Activated CD8-positive, alpha-beta T cell treated with anti-CD3 and anti-CD28 coated beads for 36 hours (primary cell): ENCODE measurements at places on chromosomes 7 and 10.

DNA sequence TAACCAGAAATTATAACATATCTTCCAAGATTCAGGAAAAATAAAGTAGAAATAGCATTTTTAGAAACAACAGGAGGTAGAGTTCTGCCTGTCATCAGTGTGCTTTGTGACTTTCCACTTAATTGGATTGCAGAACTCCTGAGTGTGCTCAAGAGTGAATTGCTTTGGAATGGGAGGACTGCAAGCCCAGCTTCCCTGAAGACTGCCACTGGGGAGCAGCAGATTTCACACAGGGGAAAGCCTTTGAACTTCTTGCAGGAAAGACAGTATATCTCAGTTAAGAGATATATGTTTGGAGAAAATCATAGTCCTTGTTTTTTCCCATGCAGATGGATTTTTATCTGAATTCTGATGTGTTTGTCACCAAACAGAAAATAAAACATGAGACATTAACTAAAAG lies 124.5 kb downstream of the TMEM168 start:
- H3K4me3 ChIP-seq: no peak overlapping the region
- H3K4me1 ChIP-seq: no peaks in the 10 kb centered on the region
- H3K36me3 ChIP-seq: no peaks in the 10 kb centered on the region
- DNase-seq: no peak

GRCh38 chr7:154364170-154364569 lies 312.0 kb downstream of the DPP6 start:
- no peaks in the 10 kb centered on the region for H3K36me3 ChIP-seq
- H3K27me3 ChIP-seq: no peaks in the 10 kb centered on the region
- no peaks in the 10 kb centered on the region for H3K4me1 ChIP-seq
- H3K27ac ChIP-seq: no peak overlapping the region

- H3K4me1 ChIP-seq: no peaks in the 10 kb centered on the region
- DNase-seq: no peak
- H3K27me3 ChIP-seq: no peaks in the 10 kb centered on the region
- no peaks in the 10 kb centered on the region for H3K36me3 ChIP-seq
Measured at GRCh38 chr10:55641601-55642000, 719.5 kb downstream of the ZWINT start.

- H3K4me3 ChIP-seq: no peak overlapping the region
- DNase-seq: no peak
- H3K4me1 ChIP-seq: no peaks in the 10 kb centered on the region
- no peaks in the 10 kb centered on the region for H3K36me3 ChIP-seq
Measured at GRCh38 chr10:2019281-2019680, 282.0 kb upstream of the ADARB2 start.

- no peak overlapping the region for H3K4me3 ChIP-seq
- no peak overlapping the region for H3K27ac ChIP-seq
- no peaks in the 10 kb centered on the region for H3K4me1 ChIP-seq
- no peak for DNase-seq
- H3K36me3 ChIP-seq: no peaks in the 10 kb centered on the region
Measured at GRCh38 chr10:1316121-1316808, 260.1 kb downstream of the WDR37 start.

- H3K36me3 ChIP-seq: no peaks in the 10 kb centered on the region
- no peaks in the 10 kb centered on the region for H3K27me3 ChIP-seq
- peak overlapping the region; percentile 26 for H3K27ac ChIP-seq
- peak; percentile 92 for DNase-seq
Measured at GRCh38 chr10:67788028-67788886, 49.7 kb downstream of the DNAJC12 start.

GRCh38 chr7:157224627-157225026 lies 85.9 kb downstream of the UBE3C start:
- H3K27ac ChIP-seq: no peak overlapping the region
- no peak for DNase-seq
- H3K27me3 ChIP-seq: no peaks in the 10 kb centered on the region
- H3K4me1 ChIP-seq: no peaks in the 10 kb centered on the region

- no peak for DNase-seq
- no peak overlapping the region for H3K27ac ChIP-seq
- H3K36me3 ChIP-seq: no peaks in the 10 kb centered on the region
- peaks cover 11% of the 10 kb centered on the region for H3K4me1 ChIP-seq
- H3K27me3 ChIP-seq: peaks cover 9% of the 10 kb centered on the region
Measured at GRCh38 chr10:73937333-73938043, 26.6 kb downstream of the PLAU start.

- H3K4me1 ChIP-seq: no peaks in the 10 kb centered on the region
- DNase-seq: no peak
- H3K36me3 ChIP-seq: no peaks in the 10 kb centered on the region
- no peak overlapping the region for H3K27ac ChIP-seq
- H3K27me3 ChIP-seq: no peaks in the 10 kb centered on the region
- H3K4me3 ChIP-seq: no peak overlapping the region
Measured at GRCh38 chr7:106957766-106958165, 86.7 kb upstream of the PRKAR2B start.

DNA sequence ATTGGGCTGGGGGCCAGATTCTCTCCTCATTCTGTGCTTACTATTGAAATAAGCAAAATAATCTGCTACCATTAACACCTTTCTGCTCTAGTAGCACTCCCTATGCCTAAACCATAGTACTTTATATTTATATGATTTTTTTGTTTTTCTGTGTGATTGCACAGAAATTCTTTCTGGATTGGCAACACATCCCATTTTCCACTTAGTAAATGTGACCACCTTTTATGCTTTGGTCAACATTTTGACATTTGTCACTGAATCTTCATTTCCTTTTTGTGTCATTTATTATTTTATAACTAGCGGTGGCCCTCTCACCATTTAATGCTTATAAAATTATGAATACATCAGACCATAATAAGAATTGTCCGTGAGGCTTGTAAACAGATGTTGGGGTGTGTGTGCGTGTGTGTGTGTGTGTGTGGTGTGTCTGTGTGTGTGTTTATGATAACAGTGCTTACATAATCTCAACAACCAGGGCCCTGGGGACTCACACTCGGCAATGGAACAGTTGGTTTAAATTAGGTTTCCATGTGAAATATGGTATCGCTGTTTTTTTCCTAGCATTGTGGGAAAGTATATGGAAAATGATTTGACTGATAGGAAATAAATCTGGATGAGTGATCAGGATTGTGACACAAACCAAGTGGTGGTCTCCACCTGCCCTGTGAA lies 138.9 kb downstream of the NOC3L start:
- H3K36me3 ChIP-seq: no peaks in the 10 kb centered on the region
- no peaks in the 10 kb centered on the region for H3K4me1 ChIP-seq
- peaks cover 3% of the 10 kb centered on the region for H3K27me3 ChIP-seq
- no peak for DNase-seq
- no peak overlapping the region for H3K27ac ChIP-seq
